ENCODE measurements at places on chromosomes 16 and 17.

GRCh38 chr16:84700446-84701300 lies 873 bp downstream of the USP10 start:
- DNase-seq, result no peak

DNA sequence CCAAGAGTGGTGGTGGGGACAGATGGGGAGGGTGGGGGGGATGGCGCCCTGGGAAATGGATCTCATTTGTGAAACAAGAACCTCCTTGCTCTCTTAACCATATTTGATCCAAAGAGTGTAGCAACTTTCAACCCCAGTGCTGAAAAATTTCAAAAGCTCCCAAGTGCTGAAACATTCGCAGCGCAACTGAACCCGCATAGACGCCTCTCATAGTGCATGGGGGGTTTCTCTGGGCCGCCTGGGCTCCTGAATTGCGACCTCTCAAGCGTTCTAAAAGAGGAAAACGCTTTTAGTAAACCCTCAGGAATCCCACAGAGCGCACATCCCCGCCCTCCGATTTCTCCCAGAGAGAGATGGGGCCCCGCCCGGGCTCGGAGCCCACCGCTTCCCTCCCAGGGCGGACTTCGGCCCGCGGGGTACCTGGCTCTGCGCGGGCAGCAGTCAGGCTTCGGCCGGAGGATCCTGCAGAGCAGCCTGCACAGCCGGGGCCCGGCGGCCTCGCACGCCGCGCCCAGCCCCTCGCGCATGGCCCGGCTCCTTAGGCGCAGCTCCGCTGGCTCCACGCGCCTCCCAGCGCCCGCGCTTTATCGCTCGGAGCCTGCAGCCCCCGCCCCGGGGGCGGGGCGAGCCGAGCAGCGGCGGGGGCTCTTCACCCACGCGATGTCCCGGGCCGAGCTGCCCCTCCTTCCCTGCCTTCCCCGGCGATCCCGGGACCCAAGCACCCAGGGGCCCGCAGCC lies 7.0 kb downstream of the NOS2 start:
- DNase-seq, result peak; percentile 24

DNA sequence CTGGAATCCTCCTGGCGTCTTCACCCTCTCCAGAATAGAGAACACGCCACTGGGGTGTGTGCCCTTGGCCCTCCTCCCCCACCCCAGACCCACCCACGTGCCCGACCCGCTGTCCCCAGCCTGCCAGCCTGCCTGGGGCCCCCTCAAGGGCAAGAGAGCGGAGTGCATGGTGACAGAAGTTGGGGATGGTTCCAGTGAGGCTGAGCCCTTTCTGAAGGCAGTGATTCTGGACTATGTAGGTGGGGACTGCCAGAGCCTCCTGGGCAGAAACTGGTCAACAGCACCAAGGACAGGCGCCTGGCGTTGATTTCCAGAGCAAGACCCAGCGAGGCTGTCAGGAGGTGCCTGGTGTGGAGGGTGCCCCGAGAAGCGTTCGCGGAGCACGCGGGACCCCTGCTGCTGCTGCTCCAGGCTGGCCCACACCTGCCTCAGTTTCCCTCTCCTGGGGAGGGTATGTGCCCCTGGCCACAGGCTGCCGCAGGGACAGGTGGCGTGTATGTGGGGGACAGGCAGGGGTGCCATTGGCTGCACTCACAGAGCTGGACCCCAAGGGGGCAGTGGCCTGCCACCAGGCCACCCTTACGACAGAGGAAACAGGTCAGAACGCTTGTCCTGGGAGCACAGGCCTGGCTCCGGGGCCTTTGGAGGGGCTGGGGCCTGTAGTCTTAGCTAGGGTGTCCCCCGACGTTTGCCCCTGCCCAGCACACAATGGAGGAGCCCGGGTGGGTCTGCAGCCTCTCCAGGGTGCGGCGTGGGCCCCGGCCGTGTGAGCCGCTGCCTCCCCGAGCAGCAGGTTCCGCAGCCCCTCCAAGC lies 1.2 kb downstream of the SSTR5 start:
- no peak for DNase-seq

DNA sequence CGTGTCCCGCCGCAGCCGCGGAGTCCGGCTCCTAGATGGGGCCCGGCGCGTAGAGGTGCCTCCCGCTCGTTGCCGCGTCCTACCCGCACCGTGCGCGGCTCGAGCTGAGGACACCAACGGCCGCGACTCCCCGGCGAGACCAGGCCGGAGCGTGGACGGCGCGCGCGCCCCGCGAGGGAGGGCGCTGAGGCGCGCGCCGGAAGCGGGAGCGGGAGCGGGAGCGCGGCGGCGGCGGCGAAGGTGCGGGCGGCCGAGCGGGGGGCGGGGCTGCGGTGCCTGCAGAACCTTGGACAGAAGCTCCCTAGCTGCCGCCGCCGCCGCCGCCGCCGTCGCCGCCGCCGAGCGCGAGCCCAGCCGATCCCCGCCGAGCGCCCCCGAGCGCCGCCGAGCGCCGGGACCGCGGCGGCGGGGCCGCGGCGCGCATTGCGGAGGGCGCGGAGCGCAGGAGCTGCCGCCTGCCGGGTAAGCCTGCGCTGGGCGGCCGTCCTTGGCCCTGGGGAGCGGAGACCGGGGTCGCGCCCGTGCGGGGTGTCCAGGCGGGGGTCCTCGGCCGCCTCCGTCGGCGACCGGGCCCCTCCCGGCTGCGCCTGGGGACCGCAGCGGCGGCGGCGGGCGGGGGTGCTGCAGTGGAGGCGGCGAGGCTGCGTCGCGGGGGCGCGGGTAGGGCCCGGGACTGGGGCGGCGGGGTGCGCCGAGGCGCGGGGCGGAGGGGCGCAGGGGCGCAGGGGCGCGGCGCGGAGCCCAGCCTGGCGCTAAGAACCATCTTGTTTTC lies at the start of gene CDK5R1:
Gene CDK5R1 (plus strand): TSS at position 293 of the 772 bp plus-strand sequence. CDS start 628 bp downstream, outside the sequence.
- peak; percentile 78 for DNase-seq

DNA sequence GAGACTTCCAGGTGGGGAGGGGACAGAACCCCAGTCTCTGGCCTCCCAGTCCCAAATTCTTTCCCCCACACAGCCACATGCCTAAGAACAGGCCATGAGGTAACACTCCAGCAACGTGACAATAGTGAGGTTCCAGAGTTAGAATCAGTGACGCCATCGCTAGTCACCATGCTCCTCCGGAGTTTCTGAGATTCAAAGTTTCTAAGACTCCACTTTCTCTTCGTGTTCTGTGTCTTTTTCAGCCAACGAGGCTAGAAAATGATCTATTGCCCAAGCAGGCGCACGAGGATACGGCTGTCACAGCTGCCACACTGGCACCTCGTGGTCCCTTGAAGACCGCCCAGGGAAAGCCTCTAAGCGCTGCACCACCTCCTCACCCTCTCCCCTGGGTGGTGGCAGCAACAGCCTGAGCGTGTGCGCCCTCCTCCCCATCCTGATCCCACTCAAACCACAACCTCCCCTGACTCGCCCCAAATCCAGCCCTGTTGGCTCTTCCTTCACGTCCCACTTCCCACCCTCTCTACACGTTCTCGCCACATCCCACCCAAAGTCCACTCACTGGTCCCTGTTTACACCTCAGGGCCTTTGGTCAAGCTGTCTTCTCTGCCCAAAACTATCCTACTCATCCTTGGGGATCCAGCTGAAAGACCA lies 1.0 kb downstream of the MCRIP1 start:
- DNase-seq, result peak; percentile 67

DNA sequence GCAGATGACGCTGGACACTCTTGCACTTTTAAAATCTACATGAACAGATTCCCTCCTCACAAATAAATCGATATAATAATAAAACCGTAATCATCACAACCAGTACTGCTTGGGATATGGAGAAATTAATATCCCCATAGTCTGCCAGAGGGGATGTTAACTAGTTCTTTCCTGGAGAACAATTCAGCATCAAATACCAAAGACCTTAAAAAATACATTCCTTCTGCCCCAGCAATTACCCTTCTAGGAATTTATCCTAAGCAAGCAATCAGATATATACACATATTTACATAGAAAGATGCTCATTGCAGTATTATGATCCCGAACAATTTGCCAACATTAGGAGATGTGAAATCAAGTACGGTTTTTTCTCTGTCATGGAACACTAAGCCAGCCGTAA lies 21.8 kb downstream of the SMYD4 start:
- no peak for DNase-seq

All from lower lobe of right lung (tissue), 2 donors.